ENCODE measurements at places on chromosomes 12 and 14.
A peak's percentile ranks its signal among the peaks of the same experiment; 100 is the strongest.

DNA sequence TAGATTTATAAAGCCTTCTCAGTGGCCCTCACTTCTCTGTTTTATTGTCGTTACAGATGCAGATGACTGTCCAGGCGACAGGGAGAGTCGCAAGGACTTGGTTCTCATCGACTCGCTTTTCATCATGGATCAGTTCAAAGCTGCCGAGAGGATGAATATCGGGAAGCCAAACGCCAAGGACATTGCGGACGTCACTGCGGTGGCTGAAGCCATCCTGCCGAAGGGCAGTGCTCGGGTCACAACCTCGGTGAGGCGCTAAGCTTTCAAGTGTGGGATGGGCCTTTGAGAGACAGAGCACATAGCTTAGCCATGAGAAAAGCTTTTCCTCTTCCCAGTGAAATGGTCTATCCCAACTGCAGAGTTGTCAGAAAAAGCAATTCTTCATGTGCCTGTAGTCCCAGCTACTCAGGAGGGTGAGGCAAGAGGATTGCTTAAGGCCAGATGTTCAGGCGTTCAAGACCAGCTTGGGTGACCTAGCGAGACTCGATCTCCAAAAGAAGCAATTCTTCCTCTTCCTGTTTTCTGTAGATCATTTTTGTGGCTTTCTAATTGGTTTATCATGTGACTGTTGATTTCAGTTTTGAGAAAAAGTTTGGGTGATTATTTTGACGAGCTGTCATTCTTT is 56.4 kb downstream of the EP400 start:
- DNase-seq, result no peak

GRCh38 chr12:6532051-6532926 is 2.0 kb upstream of the GAPDH start:
- DNase-seq, result no peak

GRCh38 chr14:49220492-49220891 is 365.7 kb downstream of the RPS29 start:
- no peak for DNase-seq

DNA sequence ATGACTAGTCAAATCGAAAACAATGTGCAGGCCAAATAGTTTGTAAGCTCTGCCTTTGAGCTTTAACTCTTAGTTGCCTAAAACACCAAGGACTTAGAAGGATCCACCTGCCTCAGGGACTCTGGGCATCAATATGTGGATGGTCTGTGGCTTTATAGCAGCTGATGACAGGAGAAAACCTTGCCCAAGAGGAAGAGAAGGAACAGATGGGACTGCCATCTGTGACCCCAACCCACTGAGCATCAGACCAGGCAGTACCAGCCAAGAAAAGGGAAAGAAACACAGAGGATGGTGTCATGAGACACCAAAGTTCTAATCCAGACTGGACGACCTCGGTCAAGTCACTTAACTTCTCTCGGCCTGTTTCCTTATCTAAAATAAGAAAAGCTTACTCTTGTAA is 12.7 kb downstream of the TGFB3 start:
- DNase-seq, result no peak

DNA sequence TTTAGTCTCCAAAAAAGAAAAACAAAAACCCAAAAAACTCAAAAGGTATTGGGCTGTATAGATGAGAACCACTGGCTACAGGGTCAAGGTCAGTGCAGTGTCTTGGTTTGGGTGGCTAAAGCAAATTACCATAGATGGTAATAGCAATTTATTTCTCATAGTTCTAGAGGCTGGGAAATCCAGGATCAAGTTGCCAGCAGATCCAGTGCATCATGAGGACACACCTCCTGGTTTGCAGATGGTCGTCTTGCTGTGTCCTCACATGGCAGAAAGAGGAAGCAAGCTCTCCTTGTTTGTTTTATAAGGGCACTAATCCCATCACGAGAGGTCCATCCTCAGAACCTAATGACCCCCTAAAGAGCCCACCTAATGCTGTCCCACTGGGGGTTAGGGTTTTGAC is 11.2 kb downstream of the COX14 start:
- no peak for DNase-seq

DNA sequence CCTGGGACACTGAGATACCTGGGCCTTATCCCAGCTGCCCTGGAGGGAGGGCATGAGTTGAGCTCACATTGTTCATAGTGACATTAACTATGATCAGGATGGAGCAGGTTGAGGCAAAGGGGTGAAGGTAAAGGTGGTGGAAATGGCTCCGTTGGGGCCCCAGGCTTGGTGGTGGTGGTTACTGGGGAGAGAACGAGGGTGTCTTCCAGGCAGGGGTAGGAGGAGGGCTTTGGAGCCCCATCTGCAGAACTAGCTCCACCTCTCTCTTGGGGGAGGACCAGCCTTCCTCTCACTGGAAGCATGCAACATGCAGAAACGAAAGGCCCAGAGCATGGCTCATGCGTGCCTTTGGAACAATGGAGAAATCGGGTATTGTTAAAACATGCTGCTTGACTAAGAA is 217.0 kb downstream of the SLC41A2 start:
- no peak for DNase-seq

DNA sequence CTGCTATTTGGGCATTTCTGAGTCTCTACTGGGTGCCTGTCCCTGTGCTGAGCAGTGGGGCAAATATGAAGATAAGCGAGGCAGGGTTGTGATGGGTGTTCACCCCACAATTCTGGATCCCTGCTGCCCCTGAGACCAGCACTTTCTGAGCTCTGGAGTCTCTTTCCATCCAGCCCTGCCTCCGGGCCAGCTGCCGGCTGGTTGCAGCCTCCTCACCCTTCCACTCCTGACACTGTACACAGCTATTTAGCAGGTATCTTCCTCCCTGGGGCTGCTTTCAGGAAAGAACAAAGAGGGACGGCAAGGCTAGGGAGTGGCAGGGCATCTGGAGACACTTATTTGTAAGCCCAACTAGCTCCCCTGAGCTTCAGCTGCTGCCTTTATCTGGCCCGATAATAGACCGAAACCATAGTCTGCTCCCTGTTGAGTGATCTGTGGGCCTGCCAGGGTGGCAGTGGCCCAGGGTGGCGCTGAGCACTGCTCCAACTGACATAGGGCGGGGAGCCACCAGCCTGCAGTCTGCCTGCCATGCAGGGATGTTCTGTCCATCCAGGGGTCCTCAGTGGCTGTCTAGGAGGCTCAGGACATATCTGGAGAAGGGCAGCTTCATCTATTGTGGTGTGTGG is 7.6 kb upstream of the KRT80 start:
- DNase-seq, result no peak

DNA sequence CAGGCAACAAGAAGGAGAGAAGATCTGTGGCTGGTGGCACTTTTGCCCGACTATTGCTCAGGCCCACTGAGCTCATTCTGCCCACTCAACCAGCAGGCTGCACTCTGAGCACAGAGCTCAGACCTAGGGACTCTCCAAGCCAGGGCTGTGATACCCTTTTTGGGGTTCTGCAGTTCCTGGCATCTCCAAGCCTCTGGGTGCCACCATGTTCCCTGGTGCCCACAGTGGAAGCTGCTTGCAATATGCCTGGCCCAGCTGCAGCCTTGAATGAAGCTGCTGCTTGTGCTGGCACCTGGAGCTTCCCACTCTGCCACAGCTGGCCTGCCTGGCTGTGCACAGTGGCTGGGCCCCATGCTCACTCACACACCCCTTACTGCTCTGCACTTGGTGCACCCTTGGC is 236.1 kb downstream of the ADGRD1 start:
- DNase-seq, result no peak

DNA sequence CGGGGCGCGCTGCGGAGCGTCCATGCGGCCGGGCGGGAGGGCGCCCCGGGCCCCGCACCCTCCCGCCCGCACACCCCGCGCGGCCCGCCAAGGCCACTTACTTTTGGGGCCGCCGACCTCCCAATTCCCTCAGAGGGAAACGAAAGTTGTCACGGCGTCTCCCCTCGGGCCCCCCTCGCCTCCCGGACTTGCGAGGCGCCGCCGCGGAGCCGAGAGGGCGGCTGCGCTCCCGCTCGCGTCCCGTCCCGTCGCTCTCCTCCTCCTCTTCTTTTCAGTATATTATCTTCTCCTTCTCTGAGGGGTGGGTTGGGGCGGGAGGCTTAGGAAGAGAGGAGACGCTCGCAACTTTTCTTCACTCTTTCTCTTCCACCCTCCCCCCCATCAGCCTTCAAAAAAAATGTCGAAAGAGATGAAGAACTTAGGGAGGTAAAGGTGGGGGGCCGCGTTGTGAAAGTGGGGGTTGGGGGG is 613 bp downstream of the DUSP16 start:
- no peak for DNase-seq

- DNase-seq, result no peak
Measured at GRCh38 chr14:105878125-105878524, 351.7 kb downstream of the TMEM121 start.

GRCh38 chr12:31018106-31018789 is 55.4 kb upstream of the DDX11 start:
- DNase-seq, result no peak

- no peak for DNase-seq
Measured at GRCh38 chr12:77218278-77218677, 152.9 kb upstream of the E2F7 start.

GRCh38 chr12:47945341-47945728 is 18.1 kb upstream of the TMEM106C start:
- DNase-seq, result no peak

DNA sequence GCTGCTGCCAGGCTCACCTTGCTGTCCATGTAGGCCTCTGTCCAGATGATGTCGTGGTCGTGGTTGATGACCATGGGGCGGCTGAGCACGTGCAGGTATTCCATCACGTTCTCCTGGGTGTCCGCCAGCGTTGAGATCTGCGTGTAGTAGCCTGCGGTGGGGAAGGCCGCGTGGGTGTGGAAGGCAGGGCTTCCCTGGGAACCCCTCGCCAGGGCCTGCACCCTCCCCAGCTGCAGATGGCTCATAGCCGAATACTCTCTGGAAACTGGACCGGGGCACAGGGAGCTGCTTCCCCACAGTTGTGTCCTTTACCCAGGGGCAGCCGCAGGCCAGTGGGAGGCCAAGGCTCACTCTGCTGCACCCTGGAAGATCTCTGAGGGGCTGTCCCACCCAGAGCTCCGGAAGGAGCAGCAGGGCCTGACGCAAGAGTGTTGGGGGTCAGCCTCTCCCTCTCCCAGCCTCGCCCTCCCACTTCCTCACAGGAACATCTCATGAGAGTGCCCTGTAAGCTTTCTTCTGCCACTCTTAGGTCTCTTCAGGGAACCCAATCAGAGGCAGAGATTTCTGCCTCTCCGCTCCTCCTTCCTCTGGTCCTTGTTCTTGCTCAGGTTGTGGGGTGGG is 35.5 kb downstream of the CACNA2D4 start:
- no peak for DNase-seq

GRCh38 chr12:42361909-42362646 is 36.1 kb downstream of the PPHLN1 start:
- DNase-seq, result no peak

GRCh38 chr14:69863083-69863482 is 16.1 kb upstream of the SMOC1 start:
- no peak for DNase-seq

DNA sequence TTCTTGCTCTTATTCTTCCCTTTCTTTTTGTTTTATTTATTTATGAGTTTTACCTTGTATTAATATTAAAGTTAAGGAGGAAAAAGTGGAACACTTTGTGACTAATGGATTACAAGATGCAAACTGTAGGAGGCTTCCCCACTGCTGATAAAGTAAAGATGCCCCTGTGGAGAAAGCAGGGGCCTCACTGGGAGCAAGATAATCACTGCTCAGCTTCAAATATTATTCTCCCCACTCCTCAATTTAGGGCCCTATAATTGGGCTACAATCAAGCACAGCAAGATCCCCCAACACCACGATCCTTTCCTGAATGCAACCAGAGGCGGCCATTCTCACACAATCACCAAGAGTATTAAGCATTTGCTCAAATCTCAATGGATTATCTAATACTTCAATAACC is 149.2 kb downstream of the SLC2A13 start:
- no peak for DNase-seq

DNA sequence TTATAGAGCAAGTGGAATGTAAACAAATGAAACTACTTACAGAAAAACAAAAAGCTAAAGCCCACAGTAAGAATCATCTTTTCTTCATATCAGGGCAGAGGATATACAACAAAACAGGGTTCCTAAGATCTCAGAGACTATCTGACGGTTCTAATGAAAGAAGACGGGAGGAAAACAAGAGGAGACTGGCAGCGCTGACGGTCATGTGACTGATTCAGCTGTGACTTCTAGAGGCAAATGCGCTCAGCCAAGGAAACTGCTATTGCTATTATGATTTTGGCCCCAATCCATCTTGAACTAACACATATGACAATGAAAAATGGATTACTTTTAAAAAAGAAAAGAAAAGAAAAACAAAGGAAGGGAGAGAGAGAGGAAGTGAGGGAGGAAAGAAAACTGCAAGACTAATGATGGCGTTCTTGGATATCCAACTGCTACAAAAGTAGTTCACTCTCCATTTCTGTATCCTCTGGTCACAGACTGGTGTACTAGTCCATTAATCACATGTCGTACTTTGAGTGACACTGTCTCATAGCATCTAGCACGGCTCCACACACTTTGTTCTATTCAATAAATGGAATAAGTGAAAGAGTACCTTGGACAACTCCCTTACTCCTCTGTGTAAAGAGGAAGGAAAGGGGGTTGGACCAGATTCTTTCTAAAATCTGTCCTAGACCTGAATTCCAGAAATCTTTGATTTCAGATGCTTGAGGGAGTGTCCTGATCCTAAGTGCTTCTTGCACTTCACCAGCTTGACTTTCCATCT is 119.3 kb downstream of the DAD1 start:
- no peak for DNase-seq

GRCh38 chr14:20644520-20644919 is 3.0 kb upstream of the OR6S1 start:
- DNase-seq, result no peak

- peak; percentile 27 for DNase-seq
Measured at GRCh38 chr14:64880221-64881121, 764 bp upstream of the SPTB start.

DNA sequence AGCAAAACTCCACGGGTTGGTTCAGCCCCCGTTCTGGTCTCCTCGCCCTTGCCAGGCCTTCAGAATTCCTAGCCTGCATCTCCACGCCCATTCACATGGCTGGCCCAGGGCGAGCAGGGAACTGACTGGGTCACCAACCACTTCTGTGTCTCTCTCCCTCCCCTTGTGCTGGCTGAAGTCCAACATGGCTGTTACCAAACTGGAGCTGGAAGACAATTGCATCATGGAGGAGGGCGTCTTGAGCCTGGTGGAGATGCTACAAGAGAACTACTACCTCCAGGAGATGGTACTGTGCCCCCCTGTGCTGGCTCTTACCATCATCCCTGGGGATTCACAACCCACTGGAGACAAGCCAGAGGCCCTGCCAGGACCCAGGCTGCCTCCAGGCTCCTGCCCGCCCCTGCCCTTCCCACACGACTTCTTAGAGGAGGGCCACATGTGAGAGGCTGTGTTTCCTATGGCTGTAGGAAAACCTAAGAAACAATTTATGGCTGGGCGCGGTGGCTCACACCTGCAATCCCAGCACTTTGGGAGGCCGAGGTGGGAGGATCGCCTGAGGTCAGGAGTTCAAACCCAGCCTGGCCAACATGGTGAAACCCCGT is 9.9 kb downstream of the LRRC74A start:
- no peak for DNase-seq

- no peak for DNase-seq
Measured at GRCh38 chr14:95683793-95684192, 2.4 kb upstream of the TCL1B start.
